ENCODE measurements at places on chromosomes 3 and 15.

DNA sequence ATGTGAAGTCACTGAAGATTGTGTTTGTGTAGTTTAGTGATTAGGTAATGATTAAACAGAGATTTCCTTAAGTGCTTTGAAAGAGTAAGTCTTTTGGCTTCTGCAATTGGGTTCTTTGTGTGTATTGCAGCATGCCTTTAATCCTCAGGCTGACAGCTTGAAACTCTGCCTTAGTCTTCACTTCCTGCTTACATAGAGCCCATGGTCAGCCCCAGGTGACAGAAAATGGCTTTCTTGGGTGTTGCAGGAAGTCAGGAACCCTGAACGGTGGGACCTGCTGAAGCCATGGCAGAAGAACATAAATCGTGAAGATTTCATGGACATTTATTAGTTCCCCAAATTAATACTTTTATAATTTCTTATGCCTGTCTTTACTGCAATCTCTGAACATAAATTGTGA lies 61.3 kb downstream of the KBTBD8 start:
- DNase-seq, result no peak

DNA sequence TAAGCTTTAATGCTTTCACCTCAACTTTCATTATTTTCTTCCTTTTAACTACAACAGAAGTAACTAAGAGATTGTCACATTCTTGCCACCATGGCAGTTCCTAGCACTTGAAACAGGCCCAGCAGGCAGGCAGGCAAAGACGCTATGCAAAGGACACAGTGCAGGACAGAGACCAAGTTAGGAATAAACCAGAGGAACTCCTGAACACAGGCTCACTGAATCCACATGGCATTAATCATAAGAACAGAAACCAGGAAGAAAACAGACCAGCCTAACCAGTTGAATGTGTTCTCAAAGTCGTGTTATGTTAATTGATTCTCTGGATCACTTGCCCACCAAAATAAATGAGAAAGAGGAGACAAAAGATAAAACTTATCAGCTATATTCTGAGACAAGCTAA lies 397.6 kb downstream of the TBL1XR1 start:
- DNase-seq, result no peak

DNA sequence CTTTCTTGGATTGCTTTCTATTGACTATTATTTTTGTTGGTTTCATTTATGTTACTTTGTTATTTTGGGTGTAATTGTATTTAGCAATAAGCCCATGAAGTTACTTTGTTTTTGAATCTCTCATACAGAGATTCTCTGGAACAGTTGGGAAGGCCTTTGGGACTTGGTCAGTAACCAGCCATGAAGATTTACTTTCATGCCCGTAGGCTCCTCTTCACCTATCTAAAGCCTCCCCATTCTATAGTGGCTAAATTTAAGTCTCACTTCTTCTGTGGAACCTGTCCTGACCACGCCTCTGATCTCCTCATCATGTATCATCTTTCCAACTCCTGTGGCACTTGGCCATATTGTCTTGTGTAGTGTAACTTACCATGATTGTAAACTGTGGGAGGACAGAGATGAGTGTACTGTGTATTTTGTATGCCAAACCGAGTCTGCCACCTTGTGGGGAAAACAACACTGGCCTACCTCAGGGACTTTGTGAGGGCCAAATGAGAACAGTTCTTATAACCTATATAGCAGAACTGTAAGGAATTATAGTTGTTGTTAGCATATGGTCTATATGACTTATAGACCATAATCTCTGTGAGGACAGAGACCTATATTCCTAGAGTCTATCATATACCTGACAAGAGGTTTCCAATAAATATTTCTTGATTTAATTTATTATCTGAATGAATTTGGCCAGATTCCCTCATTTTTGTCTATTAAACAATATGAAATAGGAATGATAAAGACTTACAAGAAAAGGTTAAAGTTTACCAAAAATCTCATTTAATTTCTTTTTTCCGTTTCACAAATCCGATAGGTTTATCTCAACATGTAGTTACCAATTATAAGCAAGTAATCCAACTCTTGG lies 75.0 kb downstream of the STARD9 start:
- DNase-seq, result peak; percentile 27

- no peak for DNase-seq
Measured at GRCh38 chr3:124610130-124610529, 120.1 kb upstream of the UMPS start.

- DNase-seq, result no peak
Measured at GRCh38 chr3:105999856-106000255, 131.0 kb upstream of the CBLB start.

DNA sequence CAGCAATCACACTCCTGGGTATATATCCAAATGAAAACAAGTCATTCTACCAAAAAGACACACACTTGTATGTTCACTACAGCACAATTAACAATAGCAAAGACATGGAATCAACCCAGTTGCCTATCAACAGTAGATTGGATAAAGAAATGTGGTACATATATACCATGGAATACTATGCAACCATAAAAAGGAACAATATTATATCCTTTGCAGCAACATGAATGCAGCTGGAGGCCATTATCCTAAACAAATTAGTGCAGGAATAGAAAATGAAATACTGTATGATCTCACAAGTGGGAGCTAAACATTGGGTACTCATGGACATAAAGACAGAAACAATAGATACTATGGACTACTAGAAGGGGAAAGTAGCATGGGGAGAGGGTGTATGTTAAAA lies 224.7 kb downstream of the CLSTN2 start:
- DNase-seq, result no peak

GRCh38 chr3:171172070-171172469 lies 145.6 kb upstream of the SLC2A2 start:
- no peak for DNase-seq

- no peak for DNase-seq
Measured at GRCh38 chr3:51934991-51935885, 6.5 kb downstream of the RRP9 start.

DNA sequence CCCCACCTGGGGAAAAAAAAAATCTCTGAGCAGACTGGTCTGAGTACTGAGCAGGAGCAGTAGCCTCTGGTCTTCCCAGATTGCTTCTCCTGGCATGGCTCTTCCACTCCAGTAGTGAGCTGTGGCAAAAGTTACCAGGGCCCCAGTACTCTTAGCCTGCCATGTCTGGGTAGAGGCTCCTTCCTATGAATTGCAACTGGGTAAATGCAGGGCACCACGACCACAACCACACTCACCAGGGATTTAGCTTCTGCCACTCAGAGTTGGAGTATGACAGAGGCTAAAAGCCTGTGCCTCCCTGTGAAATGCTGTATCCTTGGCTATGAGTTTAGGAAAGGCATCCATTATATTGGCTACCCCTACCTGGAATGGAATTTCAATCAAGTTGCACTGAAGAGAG lies 67.9 kb upstream of the CCDC54 start:
- DNase-seq, result no peak

- DNase-seq, result no peak
Measured at GRCh38 chr3:152717252-152717651, 117.7 kb upstream of the P2RY1 start.

DNA sequence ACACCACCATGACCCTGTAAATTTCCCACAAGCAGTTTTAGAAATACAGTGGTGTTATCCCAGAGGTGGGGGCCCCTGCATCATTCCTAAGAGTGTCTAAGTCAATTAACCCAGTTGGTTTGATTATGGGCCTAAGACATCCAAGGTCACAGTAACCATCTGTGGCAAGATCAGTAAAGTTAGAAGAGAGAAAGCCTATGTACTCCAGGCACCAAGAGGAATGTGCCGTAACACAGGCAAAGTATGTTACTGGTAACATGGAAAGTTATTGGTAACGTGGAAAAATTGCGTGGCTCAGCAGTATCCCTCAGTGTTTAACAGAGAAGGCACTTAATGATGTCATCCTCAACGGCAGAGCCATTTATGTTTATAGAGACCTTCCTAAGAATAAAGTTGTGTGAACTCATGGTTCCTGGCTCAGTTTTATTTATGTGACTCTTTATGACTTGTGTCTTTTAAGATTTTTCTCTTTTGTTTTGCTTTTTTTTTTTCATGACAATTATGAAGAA lies 144.1 kb upstream of the RASGRP1 start:
- DNase-seq, result no peak

DNA sequence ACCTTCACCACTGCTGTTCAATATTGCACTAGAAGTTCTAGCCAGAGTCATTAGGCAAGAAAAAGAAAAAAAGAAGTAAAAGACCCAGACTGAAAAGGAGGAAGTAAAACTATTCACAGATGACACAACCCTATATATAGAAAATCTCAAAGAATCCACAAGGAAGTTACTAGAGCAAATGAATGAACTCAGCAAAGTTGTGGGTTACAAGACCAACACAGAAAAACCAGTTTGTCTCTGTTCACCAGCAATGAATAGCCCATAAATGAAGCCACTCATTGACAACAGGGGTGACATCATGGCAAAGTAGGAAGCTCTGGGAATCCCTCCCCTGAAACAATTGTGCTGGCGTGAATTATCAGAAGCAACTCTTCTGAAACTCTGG lies 4.6 kb downstream of the CFAP100 start:
- DNase-seq, result no peak

- no peak for DNase-seq
Measured at GRCh38 chr3:183650554-183650953, 15.1 kb downstream of the KLHL24 start.

DNA sequence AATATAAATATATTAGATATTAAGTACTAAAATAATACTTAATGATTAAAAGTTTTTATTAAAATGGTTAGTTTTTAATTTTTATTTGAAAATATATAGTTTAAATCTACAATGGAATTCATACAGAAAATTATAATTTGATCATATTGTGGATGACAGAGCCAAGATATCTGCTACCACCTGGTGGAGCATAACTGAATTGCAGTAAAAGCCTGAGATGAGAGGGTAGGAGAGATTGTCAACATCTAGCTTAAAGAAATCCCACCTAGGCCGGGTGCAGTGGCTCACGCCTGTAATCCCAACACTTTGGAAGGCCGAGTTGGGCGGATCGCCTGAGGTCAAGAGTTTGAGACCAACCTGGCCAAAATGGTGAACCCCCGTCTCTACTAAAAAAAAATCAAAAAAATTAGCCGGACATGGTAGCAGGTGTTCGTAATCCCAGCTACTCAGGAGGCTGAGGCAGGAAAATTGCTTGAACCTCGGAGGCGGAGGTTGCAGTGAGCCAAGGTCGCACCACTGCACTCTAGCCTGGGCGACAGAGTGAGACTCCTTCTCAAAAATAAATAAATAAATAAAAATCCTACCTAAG lies 25.1 kb upstream of the CSTA start:
- no peak for DNase-seq

- DNase-seq, result no peak
Measured at GRCh38 chr3:192220915-192221314, 506.4 kb downstream of the FGF12 start.

DNA sequence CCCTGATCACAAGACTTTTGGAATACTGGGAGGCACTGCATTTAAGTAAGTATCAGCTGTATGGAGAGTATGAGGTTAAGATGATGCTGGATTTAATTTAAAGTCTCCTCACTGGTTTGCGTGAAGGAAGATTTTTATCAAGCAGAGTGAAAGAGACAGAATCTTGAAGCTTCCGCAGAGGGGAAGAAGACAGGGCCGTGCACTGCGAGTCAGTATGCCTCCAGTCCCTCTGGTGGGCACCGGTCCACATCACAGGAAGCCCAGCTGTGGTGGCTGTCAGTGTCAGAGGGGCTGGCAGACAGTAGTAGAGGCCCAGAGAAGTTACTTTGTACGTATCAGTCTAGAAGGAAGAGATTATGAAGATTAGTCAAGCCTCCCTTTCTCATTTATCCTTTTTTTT lies 379.0 kb upstream of the TPRG1 start:
- no peak for DNase-seq

DNA sequence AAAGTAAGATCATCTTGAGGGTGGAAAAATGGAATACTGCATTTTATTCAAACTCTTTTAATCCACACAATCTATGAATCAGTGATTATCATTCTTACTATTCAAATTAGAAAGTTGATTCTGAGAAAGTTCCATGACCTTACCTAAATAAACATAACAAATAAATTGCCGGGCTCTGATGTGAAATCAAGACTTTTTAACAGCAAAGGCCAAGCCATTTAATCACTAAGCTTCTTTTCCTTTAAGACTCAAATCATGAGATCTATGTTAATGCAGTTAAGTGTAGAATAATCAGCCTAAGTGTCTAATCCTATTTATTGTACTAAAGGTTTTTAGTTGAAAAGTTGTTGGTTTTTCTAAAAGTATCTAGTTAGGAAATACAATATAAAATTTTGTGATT lies 857.0 kb downstream of the SI start:
- DNase-seq, result no peak

DNA sequence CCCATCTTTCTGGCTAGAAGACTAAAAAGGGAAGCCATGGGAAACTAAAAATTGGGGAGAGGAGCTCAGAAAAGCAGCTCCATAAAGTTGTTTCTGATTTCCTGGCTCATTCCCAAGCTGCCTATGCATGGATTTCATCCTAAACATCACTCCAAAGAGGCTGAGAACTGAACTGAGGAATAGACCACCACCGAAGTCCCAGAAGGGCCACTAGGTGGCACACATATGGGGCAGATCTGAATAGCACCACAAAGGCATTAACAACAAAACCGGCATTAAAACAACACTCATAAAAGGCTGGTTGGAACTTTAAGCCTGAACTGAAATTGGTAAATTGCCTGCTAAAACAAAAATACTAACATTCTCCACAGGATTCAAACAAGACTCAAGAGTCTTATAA lies 106.3 kb downstream of the PLD1 start:
- DNase-seq, result no peak

DNA sequence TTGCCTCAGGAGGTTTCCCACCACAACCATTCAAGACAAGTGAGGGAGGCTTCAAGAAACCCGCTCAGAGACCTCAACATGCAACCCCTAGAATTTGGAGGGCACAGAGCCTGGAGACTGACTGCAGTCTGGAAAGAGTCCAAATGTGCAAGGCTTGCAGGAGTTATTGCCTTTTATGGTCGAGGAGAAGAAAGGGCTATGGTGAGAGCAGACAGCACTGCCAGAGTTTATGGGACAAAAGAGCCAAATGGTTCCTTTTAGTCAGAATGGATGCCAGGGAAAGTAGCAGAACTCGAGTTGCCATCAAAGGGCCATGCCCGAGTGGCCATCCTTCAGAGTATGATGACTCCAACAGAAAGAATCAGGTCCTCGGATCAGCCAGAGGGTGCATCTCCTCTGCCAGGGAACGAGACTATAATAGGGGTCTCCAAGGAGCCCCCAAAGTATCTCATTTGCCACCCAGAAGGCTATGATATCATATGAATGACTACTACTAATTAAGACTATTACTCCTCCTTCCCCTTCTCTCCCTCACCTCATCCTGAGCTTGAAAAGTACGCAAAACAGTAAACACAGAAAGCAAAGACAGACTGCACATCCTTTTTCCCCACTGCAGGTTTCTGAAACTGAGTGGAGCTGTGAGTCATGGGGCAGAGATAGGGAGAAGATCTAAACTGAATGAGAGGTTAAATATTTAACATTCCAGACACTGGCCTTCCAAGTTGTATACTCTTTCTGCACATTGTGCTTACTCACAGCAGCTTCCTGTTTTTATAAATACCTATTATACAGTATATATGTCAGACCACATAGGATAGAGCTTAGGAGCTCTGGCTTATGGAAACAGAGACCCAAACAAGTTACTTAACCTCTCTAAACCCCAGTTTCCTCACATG lies 33.9 kb upstream of the TMCO5A start:
- DNase-seq, result no peak

GRCh38 chr3:128408693-128409623 lies 57.7 kb downstream of the DNAJB8 start:
- no peak for DNase-seq

All from stimulated activated CD4-positive, alpha-beta T cell treated with anti-CD3 and anti-CD28 coated beads, Interleukin-15, amount 100 ng/mL, for 48 hours (primary cell).